ENCODE measurements at places on chromosomes 5 and 9. TPM values are rescaled to one million over a fixed set of nuclear protein-coding genes. Genes with fewer than 3 reads are reported as not detected.

DNA sequence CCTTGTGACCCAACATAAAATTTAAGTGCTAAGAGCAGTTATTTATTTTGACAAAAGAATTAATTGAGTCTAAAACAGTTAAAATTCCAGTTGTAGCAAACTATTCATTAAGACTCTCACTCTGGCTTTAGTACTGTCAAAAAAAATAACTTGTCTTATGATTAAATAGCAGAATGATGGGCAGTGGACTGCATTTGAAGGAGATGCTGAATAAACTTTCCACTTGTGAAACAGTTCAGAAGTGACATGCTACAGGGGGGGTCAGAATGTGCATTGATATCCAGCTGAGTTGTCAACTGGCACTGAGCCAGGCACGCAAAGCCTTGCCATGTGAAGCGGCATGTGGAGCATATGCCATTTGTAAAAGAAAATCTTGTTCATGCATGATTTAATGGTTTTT is 76.0 kb downstream of the FCHO2 start:
- H3K4me3 ChIP-seq = no peak overlapping the region
- no peaks in the 10 kb centered on the region for H3K36me3 ChIP-seq
- H3K27me3 ChIP-seq = no peaks in the 10 kb centered on the region
- peaks cover 2% of the 10 kb centered on the region for H3K4me1 ChIP-seq
- H3K27ac ChIP-seq = no peak overlapping the region

- H3K27me3 ChIP-seq = peaks cover 51% of the 10 kb centered on the region
- no peak overlapping the region for H3K4me3 ChIP-seq
- H3K27ac ChIP-seq = no peak overlapping the region
Measured at GRCh38 chr5:160375166-160375565, 4.7 kb upstream of the C1QTNF2 start.

The JAK2 gene
- 12.3 TPM for total RNA-seq

GRCh38 chr5:150778088-150778516 is 455 bp upstream of the SMIM3 start:
- no peaks in the 10 kb centered on the region for H3K36me3 ChIP-seq
- DNase-seq = no peak
- H3K4me3 ChIP-seq = peak overlapping the region; percentile 89
- peaks cover 14% of the 10 kb centered on the region for H3K27me3 ChIP-seq
- no peak overlapping the region for H3K27ac ChIP-seq
- peaks cover 13% of the 10 kb centered on the region for H3K4me1 ChIP-seq

The MED22 gene
- total RNA-seq = 54.6 TPM

GRCh38 chr9:76637416-76637815 is 126.8 kb upstream of the PCA3 start:
- no peak overlapping the region for H3K4me3 ChIP-seq
- peaks cover 2% of the 10 kb centered on the region for H3K27me3 ChIP-seq
- H3K4me1 ChIP-seq = peaks cover 2% of the 10 kb centered on the region
- no peak overlapping the region for H3K27ac ChIP-seq
- DNase-seq = no peak
- H3K36me3 ChIP-seq = no peaks in the 10 kb centered on the region

DNA sequence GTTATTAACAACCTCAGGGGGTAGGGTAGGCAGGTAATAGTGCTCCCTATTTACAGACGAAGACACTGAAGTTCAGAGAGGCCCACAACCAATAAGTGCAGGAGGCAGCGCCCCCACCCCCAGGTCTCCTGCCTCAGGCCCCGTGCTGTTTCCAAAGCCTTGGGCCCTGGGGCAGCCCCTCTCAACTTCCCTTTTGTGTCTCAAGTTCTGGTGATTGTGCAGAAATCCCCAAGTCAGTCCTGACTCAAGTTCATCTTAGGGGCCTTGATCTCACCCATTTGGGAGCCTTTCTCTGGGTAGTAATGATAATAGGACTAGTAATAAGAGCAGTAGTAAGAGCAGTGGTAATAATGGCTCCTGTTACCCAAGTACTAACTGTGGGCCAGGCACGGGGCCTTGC is 35.5 kb upstream of the ASS1 start:
- no peak for DNase-seq
- no peak overlapping the region for H3K27ac ChIP-seq
- no peaks in the 10 kb centered on the region for H3K36me3 ChIP-seq
- no peak overlapping the region for H3K4me3 ChIP-seq

GRCh38 chr9:137312852-137313325 is 10.8 kb upstream of the NRARP start:
- peak; percentile 46 for DNase-seq
- H3K4me1 ChIP-seq = peaks cover 5% of the 10 kb centered on the region
- H3K27me3 ChIP-seq = no peaks in the 10 kb centered on the region
- no peaks in the 10 kb centered on the region for H3K36me3 ChIP-seq
- H3K27ac ChIP-seq = no peak overlapping the region
- H3K4me3 ChIP-seq = no peak overlapping the region

- peak overlapping the region; percentile 30 for H3K4me3 ChIP-seq
- H3K27ac ChIP-seq = no peak overlapping the region
- DNase-seq = no peak
Measured at GRCh38 chr5:53426878-53427277, 53.6 kb upstream of the FST start.

The IFNB1 gene
- total RNA-seq = not detected

DNA sequence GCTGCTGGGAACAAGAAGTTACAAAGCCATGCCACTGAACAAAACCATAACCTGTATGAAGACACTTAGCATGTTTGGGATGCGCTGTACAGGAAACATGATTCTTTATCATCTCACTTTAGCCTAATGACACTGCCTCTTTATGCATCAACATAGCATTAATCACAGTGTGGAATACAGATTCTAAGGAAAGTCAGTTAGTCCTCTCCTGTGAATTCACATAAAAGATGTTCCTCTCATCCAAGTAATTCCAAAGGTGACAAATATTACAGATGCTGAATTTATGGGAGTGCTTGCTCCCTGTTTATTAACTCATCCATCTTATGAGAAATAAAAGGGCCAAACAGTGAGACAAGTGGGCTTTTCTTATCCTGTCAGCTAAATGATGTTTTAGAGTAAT is 1677.7 kb downstream of the EFNA5 start:
- H3K36me3 ChIP-seq = no peaks in the 10 kb centered on the region
- H3K4me3 ChIP-seq = no peak overlapping the region
- no peaks in the 10 kb centered on the region for H3K4me1 ChIP-seq
- DNase-seq = no peak
- H3K27me3 ChIP-seq = no peaks in the 10 kb centered on the region

The GBGT1 gene
- 27.7 TPM for total RNA-seq

GRCh38 chr5:31754741-31755675 is 116.1 kb downstream of the PDZD2 start:
- no peak for DNase-seq
- peaks cover 6% of the 10 kb centered on the region for H3K4me1 ChIP-seq
- H3K4me3 ChIP-seq = no peak overlapping the region
- no peaks in the 10 kb centered on the region for H3K27me3 ChIP-seq

The STKLD1 gene
- 1.9 TPM for total RNA-seq

The LCN15 gene
- 0.47 TPM for total RNA-seq

- no peak overlapping the region for H3K4me3 ChIP-seq
- H3K27ac ChIP-seq = no peak overlapping the region
- H3K36me3 ChIP-seq = no peaks in the 10 kb centered on the region
- H3K27me3 ChIP-seq = no peaks in the 10 kb centered on the region
- peak; percentile 85 for DNase-seq
Measured at GRCh38 chr5:39716532-39717028, 291.8 kb upstream of the DAB2 start.

- no peak overlapping the region for H3K4me3 ChIP-seq
- no peak for DNase-seq
- no peak overlapping the region for H3K27ac ChIP-seq
- no peaks in the 10 kb centered on the region for H3K36me3 ChIP-seq
Measured at GRCh38 chr5:115657881-115658233, 32.0 kb upstream of the TMED7 start.

DNA sequence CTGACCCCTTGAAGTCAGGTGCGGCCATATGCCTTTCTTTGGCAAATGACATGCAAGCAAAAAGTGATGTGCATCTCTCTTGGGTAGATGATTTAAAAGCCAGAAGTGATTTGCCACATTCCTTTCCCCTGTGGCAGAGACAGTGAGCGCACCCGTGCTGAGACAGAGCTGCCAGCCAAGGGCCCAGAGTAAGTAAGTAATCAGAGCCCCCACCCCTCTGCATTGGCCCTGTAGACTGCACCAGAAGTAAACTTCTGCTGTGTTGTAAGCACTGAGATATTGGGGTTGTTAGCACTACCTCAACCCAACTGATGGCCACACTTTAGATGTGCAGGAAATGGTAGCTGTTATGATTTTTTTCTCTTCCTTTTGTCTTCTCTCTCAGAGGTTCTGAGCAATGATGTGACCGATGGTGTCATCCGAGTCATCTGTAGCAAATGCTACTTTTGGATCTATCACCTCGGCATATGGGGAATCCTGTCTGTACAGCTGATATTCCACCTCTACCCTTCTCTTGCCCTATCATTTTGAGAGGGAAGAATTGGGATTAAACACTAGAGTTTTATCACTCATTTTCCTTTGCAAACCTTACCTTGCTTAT is 58.0 kb downstream of the DOCK2 start:
- no peak overlapping the region for H3K27ac ChIP-seq
- no peak overlapping the region for H3K4me3 ChIP-seq
- H3K4me1 ChIP-seq = no peaks in the 10 kb centered on the region
- no peak for DNase-seq

DNA sequence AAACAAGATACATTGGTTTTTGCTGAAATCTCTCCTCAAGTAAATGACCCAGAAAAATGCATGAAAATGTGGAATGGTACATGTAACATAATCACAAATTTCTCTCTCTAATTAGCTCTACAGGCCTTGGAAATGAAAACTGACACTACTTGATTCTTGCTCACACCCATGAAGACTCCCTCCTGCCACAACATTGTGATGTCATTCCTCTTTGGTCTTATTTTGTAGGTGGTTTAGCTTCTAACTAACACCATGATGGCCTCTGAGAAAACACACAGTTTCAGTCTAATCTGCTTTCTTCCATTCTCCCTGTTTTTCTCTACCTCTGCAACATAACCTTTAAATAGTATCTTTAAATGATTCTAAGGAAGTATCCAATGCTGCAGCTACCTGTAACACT is 78.6 kb upstream of the FAM174A start:
- no peak overlapping the region for H3K27ac ChIP-seq
- no peaks in the 10 kb centered on the region for H3K36me3 ChIP-seq

- no peaks in the 10 kb centered on the region for H3K36me3 ChIP-seq
- H3K4me1 ChIP-seq = no peaks in the 10 kb centered on the region
- no peak overlapping the region for H3K4me3 ChIP-seq
- H3K27me3 ChIP-seq = no peaks in the 10 kb centered on the region
- DNase-seq = no peak
- no peak overlapping the region for H3K27ac ChIP-seq
Measured at GRCh38 chr5:124194282-124194681, 552.2 kb downstream of the ZNF608 start.

- H3K4me1 ChIP-seq = peaks cover 8% of the 10 kb centered on the region
- H3K27ac ChIP-seq = no peak overlapping the region
- H3K36me3 ChIP-seq = peaks cover 29% of the 10 kb centered on the region
- no peaks in the 10 kb centered on the region for H3K27me3 ChIP-seq
- H3K4me3 ChIP-seq = no peak overlapping the region
Measured at GRCh38 chr9:4859035-4859434, 66.3 kb downstream of the RCL1 start.

GRCh38 chr9:3597792-3598191 is 72.0 kb upstream of the RFX3 start:
- no peak for DNase-seq
- no peaks in the 10 kb centered on the region for H3K4me1 ChIP-seq
- no peaks in the 10 kb centered on the region for H3K36me3 ChIP-seq
- H3K27me3 ChIP-seq = peaks cover 24% of the 10 kb centered on the region
- no peak overlapping the region for H3K27ac ChIP-seq
- no peak overlapping the region for H3K4me3 ChIP-seq

DNA sequence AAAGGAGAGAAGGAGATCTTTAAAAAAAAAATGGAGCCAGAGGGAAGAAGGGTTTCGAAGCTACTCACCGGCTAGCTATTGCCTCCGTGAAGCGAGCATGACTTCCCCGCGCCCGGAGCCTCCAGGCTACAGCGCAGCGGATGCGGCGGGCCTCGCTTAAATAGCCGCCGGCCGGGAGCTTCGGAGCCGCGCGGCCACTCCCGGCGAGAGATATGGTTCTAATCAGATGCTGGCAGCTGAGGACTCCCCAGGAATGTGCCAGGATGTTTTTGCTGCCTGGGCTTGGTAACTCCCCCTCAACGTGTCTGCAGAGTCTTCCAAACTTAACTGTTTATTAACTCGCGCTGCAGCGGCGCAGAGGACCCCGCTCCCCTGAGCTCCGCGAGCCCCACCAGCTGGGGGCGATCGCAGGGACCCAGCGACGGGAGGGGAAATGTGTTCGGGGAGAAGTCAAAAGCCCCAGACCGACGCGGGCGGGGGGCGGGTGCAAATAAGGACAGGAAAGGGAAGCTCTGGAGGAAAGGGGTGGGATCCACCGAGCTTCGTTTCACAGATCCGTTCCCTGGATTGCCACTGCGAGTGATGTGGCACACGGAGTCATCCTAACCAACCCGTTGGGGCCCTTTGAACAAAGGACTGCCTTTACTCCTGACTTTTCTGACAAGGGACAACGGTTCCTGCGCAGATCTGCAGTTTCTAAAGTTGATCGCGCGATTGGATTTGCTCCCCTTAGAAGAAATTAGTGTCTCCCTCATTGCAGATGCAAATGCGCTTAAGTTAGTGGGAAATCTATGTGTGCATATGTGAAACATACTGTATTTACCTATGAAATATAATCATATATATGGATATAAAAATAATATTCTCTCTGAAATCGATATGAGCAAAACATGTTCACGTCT is at the start of gene DAB2:
TSS of gene DAB2 (minus strand) at position 245 of the 902 bp plus-strand sequence. CDS start 30,660 bp downstream, outside the sequence.
- H3K4me3 ChIP-seq = peak within 1 kb of the TSS; percentile 89
- H3K4me1 ChIP-seq = peaks cover 12% of the 10 kb centered on the region
- H3K27ac ChIP-seq = peak within 1 kb of the TSS; percentile 59
